Astrocyte (in vitro differentiated cells and primary cell): ENCODE measurements at places on chromosomes 12 and 14.

DNA sequence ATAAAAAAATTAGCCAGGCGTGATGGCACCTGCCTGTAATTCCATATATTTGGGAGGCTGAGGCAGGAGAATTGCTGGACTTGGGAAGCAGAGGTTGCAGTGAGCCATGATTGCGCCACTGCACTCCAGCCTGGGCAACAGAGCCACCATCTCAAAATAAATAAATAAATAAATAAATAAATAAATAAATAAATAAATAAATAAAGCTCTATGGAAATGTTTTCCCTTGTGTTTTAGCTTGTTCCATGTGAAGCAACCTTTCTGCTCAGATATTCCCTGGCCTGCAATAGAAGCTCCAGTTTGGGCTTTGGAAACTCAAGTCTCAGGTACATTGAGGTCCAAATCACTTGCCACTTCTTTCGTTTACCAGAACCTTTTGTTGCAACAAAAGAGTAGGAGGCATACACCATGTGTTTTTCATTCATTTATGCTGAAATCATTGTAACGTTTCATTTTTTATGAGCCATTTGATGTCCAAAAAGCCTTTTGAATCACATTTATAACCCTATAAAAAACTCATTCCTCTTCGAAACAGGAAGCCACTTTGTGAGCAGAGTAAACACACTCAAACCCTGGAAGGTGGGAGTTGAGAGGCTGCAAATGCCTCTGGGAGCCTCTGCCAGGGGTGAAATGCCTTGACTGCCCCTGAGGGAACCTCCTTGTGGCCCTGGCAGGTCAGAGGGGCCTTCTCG is 376.6 kb upstream of the TBX3 start:
- DNase-seq: no peak

GRCh38 chr14:106737021-106737420 is 1210.6 kb downstream of the TMEM121 start:
- no peak for DNase-seq

DNA sequence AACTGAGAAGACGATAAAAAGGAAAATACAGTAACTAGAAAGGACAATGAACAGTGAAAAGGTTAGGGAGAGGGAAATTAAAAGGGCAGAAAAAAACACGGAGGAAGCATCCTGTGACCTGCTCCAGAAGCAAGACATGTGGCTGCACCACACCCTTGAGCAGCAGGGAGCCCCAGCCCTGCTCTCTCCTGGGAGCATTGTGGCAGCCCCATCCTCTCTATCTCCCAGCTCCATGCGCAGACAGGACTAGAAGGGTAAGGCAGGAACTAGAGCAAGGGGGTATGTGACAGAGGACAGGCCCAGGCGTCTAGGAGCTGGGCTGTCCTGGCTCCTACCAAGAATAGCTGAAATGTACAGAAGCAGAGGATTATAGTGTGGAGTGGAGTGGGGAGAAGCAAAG is 38.6 kb upstream of the SMUG1 start:
- no peak for DNase-seq

DNA sequence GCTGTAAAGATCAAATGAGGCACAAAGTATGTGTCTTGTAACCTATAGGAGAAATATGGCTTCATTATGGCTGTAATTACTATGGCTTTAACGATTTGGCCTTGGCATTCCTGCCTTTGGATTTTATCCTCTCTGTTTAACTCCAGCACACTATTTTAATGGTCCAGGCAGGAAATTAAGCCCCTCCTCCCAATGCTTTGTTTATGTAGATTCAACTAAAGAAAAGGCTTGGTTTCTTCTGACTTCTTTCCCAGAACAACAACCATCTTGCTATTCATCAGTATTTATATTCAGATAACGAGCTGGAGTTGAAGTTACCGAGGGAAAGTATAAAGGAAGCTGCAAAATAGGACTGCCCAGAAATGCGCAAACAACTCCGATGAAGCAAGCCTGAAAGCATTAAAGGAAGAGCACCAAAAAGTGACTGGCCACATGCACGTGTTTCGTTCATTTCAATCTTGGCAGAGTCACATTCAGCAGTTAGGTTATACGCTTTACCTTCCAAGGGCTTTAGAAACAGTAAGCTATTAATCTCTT is 104.6 kb downstream of the NELL2 start:
- DNase-seq: peak; percentile 1

DNA sequence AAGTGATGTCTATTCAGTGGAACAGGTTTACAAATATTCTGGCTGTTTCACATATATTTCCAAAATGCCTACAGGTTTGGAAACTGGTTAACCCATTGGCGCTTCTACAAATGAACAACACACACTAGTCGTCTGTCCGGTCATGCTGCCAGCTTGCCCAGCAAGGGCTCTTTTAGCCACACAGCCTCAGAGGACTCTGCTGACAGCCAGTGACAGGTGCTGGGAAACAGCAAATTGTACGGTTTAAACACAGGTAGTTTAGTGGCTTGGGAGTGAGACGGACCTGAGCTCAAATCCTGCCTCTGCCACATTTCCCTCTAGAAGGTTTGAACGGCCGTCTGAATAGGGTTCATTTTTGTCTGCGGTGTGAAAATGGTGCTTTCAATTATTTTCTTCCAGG is 53.8 kb downstream of the MOK start:
- no peak for DNase-seq
